ENCODE measurements at places on chromosomes 3 and 15.

DNA sequence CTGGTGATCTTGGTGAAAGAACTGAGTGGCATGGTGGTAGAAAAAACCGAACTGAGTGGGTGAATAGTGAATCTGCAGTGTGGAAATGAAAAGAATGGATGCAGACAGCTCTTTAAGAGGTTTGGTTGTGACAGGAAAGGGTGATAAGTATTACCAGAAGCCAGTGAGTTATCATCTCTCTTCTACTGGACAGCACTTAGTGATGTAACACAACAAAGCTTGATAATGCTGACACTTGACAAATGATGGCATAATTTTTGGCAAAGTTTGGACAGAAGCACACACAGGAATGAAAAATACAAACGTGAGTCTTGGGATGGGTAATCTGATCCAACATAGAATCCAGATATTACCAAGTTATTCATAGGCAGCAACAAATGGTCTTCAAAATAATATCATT, 112.2 kb downstream of the ISL2 start:
- no peak for DNase-seq

GRCh38 chr15:55003965-55004873, 192.5 kb downstream of the RSL24D1 start:
- DNase-seq: no peak

DNA sequence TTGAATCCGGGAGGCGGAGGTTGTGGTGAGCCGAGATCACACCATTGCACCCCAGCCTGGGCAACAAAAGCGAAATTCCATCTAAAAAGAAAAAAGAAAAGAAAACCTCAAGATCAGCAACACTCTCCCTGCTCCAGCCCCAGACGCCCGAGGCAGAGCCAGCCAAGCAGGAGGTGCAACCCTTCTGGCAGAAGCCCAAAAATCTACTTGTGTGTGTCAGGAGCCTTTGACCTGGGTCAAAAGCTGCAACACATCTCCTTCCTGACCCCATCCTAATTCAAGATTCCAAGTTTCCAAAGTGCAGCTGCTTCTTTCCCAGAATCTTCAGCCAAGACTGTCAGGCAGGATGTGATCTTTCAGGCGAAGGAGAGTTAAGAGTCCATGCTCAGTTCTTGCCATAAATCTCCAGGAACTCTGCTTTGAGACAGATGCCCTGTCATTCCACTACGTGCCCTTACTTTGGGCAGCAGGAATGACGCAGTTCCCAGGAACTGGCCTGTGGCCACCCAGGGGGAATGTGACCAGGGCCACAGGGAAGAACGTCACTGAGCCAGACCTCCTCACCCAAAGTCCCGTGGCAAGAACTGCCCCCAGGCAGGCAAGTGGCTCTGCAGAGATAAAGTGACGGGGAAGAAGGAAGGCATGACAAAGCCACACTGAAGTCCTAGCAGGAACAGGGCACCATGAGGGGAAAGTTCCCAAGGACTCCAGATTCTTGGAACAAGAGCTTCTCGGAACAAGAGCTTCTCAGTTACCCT, 39.4 kb downstream of the SH3BP5 start:
- DNase-seq: no peak

GRCh38 chr3:182704926-182705325, 88.4 kb upstream of the ATP11B start:
- DNase-seq: no peak

DNA sequence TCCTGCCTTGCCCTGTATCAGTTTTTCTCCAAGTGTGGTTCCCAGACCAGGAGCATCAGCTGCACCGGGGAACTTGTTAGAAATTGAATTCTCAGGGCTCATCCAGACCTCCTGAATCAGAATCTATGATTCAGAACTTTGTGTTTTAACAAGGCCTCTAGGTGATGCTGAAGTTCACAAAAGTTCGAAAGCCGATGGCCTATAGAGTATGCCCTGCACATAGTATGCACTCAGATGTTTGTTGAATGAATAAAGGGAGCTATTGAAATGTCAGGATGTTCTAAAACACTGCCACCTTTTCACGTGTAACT, 664 bp upstream of the LARP6 start:
- peak; percentile 48 for DNase-seq

GRCh38 chr15:43209059-43209824, 11.6 kb downstream of the EPB42 start:
- peak; percentile 36 for DNase-seq

All from GM13977 (cell line).